AG04449 (cell line): ENCODE measurements at places on chromosomes 3 and 15.

GRCh38 chr3:25437953-25438352 is 9.9 kb downstream of the RARB start:
- no peak for DNase-seq

- DNase-seq: no peak
These were observed 33.3 kb upstream of the CGNL1 start for GRCh38 chr15:57343048-57343447.

DNA sequence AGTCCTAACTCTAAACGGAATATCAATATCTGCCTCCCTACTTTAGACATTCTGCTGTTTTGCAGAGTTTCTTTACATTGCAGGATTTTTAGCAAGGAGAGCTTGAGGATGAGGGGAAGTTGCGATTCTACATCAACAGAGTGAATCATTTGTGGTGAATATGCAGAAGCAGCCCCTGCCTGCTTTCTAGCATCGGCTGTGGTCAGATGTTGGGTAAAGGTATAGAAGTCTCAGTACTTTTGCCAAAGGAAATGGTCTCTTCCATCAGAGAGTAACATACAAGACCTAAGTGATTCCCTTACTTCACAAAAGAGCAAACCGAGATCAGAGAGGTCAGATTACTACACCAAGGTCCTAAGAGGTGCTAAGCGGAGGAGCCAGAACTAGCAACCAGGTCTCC is 15.2 kb downstream of the ST3GAL6 start:
- no peak for DNase-seq

GRCh38 chr3:117483839-117484238 is 774.3 kb downstream of the TUSC7 start:
- DNase-seq: no peak

DNA sequence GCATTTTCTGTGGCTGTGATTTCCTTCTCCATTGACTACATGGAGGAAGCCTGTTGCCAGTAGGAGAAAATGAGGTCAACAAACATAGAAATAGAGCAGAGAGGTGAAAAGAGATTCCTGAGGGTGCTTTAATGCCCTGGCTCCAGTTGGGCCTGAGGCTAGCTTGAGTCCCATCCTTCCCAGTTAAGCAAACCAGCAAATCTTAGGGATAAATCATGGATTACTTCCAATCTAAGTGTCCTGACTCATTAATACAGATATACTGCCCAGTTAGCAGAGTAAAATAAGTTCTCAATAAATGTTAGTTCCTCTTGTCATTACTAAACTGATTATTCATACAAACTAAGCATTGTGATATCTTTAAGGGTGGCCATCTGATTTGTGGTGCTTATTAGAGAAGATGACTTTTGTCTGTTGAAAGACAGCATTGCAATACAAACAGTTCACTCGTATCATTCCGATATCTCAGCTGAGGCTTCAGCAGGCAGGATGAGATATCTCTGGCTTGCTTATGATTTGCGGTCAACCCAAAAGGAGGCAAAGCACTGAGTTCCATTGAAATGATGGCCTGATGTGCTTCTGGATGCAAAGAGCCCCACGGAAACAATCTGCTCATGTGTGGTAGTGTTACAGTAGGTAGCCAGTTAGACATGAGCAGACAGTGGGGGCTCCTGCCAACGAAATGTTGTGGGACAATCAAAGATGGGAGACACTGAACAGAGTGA is 6.6 kb upstream of the STARD5 start:
- no peak for DNase-seq

GRCh38 chr3:178041931-178042330 is 494.3 kb upstream of the KCNMB2 start:
- DNase-seq: no peak

DNA sequence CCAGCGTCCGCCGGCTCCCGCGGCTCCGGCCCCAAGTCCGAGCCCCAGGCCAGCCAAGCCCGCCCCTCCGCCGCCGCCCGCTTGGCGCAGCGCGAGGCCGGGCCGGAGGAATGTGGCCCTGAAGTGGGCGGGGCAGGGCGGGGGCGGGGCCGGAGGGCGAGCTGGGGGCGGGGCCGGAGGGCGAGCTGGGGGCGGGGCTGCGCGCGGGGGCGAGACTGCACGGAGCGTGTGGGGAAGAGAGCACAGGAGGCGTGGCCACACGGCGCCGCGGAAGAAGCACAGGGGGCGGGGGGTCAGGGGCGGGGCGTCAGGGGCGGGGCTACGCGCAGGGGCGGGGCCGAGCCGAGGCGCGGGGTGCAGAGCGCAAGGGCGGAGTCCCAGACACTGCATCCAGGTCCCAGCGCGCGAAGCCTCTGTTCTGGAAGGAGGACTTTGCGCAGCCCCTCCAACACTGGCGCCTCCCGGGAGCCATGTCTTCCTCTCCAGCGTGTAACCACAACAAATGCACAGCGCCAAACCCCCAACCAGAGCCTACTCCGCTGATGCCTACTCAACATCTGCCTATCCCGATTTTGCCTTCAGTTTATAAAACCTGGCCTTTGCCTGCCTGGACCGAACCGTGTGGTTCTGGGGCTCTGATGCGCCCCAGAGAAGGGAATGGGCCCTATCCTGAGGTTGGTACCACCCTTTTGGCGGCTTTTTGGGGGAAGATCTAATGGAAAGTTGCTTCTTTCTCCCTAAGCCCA is 105.5 kb downstream of the IQSEC1 start:
- DNase-seq: no peak

DNA sequence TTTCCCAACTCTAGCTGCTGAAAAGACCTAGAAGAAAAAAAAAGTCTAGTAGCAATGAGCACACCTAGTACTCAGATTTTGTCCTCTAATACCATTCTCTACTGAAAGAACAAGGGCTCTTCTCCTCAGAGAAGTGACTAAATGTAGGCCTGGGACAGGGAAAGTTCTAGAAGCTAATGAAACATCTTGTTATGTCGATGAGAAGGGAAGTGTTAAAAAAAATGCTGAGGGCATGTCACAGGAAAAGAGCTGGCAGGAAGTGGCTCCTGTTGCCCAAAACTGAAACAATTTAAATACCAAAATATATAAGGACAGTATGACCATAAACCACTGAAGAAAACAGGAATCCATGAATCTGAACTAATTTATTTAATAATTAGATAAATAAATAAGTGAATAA is 581.4 kb upstream of the TBL1XR1 start:
- DNase-seq: no peak

DNA sequence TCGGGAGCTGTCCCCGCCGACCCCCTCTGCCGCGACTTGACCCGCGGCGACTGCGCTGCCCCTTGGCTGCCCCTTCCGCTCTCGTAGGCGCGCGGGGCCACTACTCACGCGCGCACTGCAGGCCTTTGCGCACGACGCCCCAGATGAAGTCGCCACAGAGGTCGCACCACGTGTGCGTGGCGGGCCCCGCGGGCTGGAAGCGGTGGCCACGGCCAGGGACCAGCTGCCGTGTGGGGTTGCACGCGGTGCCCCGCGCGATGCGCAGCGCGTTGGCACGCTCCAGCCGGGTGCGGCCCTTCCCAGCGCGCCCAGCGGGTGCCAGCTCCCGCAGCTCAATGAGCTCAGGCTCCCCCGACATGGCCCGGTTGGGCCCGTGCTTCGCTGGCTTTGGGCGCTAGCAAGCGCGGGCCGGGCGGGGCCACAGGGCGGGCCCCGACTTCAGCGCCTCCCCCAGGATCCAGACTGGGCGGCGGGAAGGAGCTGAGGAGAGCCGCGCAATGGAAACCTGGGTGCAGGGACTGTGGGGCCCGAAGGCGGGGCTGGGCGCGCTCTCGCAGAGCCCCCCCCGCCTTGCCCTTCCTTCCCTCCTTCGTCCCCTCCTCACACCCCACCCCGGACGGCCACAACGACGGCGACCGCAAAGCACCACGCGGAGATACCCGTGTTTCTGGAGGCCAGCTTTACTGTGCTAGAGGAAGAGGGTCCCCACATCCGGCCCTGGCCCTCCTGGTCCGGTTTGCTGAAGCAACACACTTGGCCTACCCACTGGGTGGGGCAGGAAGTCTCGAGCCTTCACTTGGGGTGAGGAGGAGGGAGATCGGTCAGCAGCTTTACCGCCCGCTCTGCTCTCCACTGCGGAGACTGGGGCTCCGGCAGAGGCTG is at the start of gene RASSF1:
Gene RASSF1, minus strand, starts transcription at position 389 of the 882 bp plus-strand sequence. Its CDS starts 31 bp downstream, at position 358.
- no peak for DNase-seq

- DNase-seq: no peak
These were observed 7.3 kb downstream of the CCDC71 start for GRCh38 chr3:49158792-49159191.

DNA sequence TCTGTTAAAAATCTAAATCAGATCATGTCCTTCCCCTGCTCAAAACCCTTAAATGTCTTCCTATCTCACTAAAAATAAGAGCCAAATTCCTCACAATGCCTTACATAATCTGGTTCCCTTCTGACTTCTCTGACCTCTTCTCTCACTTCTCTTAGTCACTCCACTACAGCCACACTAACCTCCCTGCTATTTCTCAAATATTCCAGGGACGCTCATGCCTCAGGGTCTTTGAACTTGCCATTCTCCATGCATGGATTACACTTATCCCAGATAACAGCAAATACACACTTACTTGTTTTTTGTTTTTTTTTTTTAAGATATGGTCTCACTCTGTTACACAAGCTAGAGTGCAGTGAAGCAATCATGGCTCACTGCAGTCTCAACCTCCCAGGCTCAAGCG is 8.5 kb downstream of the TP53BP1 start:
- DNase-seq: no peak

DNA sequence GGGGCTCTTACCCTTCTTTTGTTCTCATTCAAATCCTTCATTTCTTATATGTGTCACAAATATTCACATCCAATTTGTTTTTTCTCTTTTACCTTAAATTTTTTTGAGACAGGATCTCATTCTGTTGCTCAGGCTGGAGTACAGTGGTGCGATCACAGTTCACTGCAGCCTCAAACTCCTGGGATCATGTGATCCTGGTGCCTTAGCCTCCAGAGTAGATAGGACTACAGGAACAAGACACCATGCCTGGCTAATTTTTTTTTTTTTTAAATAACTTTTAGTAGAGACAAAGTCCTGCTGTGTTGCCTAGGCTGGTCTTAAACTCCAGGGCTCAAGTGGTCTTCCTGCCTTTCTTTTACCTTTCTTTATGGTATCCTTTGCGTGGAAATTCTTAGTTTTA is 66.5 kb downstream of the POLR2M start:
- no peak for DNase-seq

DNA sequence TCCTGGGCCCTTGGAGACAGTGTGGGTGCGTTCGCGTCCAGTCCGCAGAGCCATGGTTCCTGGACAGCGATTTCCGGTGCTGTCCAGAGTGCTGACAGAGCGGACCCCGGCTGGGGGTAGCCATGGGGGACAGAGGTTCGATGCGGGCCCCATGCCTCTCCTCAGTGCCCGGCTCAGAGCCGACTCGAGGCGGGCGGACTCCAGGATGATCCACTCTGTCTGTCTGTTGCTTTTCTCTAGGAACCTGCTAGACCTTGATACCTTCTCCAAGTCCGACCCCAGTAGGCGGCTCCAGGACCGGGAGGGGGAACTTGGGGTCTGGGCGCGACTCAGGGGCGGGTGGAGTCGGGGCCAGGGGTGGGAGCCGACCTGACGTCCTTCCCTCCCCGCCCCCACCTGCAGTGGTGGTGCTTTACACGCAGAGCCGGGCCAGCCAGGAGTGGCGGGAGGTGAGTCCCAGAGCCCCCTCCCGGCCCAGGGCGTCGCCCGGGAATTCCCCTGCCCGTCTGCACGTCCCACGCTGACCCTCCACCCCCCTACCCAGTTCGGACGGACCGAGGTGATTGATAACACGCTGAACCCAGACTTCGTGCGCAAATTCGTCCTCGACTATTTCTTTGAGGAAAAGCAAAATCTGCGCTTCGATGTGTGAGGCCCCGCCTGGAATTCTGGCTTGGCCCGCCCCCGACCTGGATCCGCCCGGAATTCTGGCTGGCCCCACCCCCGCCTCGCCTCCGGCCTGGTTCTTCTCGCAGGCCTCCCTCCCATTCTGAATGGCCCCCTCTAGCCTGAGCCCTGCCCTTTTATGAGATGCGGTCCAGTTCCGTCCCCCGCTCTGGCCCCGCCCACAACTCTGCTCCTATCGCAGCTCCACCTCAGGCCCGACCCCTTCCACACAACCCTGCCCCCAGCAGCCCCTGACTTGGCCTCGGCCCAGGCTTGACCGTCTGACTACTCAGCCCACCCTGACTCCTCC is 1.0 kb downstream of the CPNE9 start:
- no peak for DNase-seq

DNA sequence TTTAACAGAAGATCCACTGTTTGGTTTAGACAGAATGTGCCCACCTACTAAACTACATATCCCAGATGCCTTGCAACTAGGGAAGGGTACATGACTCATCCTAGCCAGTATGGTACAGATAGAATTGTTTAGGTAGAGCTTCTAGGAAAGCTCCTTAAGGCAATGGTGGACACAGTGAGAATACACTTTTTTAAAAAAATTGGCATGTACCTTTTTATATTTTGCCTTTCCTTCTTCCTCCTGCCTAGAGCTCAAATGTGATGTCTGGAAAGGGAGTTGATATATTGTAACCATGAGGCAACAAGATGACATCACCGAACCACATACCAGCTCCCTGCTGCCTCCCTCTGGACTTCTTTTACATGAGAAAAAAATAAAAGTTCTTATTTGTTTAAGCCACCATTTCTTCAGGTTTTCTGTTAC is 14.4 kb upstream of the C3orf80 start:
- peak; percentile 7 for DNase-seq

DNA sequence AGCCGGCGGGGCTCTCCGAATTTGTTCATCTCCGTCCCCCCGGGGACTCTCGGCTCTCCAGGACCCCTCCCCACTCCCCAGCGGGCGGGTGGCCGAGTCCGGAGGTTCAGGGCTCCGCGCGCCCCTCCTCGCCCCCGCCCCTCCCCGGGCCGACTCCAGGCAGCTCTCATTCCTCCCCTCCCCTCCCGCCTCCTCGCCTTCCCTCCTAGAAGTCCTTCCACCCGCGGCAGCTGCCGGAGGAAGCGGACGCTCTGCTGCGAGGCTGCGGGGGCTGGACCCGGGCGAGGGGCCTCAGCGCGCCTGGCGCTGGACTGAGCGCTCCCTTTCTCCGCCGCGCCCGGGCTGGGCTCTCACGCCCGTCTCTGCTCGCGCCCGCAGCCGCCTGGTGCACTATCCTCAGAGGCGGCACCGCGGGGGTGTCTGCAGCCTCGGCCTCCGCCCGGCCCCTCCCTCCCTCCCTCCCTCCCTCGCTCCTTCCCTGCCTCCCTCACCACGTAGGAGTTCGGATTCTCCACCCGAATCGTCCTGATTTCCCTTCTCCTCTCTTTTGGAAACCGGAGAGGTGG is at the start of gene ROBO2:
Gene ROBO2, plus strand, starts transcription at position 494 of the 566 bp plus-strand sequence. CDS start 687 bp downstream, outside the sequence.
- no peak for DNase-seq

DNA sequence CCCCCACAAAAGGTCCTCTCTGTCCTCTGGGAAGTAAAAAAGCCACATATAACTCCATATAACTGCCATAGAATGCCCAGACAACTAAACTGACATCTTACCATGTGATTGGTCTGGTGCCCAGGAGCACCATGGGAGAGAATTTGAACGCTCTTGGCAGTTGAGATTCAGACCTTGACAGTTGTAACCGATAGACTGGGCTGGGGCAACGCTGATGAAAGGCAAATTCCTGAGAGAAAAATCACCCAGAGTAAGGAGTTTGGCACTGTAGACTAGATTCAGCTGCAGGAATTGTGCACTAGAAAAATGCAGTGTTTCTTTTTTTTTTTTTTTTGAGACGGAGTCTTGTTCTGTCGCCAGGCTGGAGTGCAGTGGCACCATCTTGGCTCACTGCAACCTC is 240.5 kb downstream of the SOX2 start:
- no peak for DNase-seq

GRCh38 chr3:191373327-191373726 is 43.0 kb upstream of the UTS2B start:
- no peak for DNase-seq
